NCI-H446 (cell line): ENCODE measurements at places on chromosomes 16 and 17.

- peak; percentile 65 for DNase-seq
Measured at GRCh38 chr16:27639561-27640276, 89.8 kb downstream of the KATNIP start.

DNA sequence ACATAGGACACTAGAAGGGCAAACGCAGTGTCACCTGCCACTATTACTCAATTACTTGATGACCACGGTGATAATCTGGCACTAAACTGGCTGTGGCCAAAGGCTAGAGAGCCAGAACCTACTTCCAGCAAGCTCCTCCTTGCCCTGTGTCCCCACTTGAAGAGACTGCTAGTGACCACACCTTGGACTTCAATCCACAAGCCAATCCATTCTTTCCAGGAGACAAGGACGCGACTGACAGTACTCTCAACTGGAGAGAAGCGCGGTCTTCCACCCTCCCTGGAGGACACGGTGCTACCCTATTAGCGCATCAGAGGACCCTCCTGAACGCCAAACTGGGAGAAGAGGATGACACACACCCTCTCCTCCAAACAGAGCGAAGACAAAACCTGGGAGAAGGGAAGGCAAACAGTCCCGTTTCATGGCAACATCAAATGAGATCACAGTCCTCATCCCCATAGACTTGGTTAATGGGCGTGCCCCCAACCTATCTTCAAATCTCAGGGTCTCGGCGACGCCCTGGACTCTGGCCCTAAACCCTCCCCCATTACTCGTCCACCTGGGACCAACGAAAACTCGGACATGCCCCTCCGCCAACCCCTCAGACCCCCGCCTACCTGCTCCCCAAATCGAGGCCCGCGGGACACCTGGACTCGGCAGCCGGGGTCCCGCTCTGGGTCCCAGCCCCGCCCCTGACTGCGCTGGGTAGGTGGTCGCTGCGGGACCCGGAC, 508 bp downstream of the FLCN start:
- DNase-seq, result no peak

GRCh38 chr17:50198026-50198669, 3.3 kb downstream of the COL1A1 start:
- peak; percentile 45 for DNase-seq

DNA sequence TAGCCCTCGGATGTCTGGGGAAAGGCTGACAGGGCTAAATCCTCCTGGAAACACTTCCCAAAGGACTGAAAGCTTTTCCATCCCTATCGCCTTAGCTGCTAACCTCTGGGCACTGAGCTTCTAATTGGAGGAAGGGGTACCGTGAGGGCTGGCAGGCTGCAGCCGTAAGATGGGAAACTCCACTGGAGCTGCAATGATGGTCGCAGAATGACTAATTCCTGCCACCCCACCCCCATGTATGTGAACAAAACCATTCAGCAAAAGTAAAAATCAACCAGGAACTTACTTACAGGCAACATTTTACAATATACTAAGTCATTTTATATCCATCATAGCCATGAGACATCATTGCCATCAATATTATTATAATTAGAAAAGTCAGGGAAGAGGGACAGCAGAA, 133.3 kb downstream of the ABCC12 start:
- no peak for DNase-seq

DNA sequence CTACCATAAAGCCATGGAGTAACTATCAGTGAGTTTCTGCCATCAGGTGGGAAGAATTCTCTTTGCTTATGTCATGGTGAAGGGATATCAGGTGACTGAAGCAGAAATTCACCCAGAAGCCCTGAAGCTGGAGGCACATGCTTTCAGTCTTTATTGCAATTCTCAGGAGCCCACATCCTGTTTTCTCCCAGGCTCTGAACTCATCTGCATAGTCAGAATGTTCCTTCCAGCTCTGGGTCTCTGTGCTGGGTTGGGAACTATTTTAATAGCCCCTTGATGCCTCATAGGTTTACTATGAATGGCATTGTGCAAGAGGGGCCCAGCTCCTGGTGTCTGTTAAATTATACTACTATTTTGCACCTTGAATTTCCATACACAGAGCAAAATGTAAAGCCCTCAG, 198.4 kb upstream of the SOX9 start:
- DNase-seq, result no peak

- DNase-seq, result no peak
Measured at GRCh38 chr16:77037696-77038347, 153.2 kb upstream of the MON1B start.

GRCh38 chr16:7334801-7335560, 2.3 kb downstream of the RBFOX1 start:
- DNase-seq, result no peak

DNA sequence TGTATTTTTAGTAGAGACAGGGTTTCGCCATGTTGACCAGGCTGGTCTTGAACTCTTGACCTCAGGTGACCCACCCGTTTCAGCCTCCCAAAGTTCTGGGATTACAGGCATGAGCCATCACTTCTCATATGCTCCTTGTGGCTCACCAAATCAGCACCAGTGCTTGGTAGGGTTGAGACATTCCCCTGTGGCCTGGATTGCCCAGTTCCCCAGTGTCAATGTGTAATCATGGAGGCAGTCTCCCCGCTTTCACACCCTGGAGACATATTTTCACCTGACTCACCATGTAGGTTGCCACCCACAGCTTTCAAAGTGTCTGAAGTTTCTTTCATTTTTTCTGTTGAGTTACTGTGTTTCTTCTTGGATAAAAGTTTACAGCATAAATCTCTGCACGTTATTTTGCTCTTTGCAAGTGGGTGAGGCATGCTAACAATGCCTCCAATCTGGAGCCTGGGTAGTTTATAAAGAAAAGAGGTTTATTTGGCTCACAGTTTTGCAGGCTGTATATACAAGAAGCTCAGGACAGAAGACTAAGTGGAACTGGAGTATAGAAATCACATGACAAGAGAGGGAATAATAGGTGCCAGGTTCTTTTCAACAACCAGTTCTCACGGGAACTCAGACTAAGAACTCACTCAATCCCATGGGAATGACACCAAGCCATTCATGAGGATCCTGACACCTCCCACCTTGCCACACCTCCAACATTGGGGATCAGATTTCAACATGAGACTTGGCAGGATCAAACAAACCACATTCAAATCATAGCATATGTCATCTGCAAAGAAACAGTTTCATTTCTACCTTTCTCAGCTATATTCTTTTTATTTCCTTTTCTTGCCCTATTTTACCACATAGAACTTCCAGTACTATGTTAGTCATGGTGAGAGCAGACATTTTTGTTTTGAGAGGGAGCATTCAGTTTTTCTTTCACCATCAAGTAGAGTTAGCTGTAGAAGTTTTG, 113.2 kb downstream of the PHKB start:
- DNase-seq, result no peak

GRCh38 chr17:38401459-38401858, 26.8 kb upstream of the ARHGAP23 start:
- no peak for DNase-seq

DNA sequence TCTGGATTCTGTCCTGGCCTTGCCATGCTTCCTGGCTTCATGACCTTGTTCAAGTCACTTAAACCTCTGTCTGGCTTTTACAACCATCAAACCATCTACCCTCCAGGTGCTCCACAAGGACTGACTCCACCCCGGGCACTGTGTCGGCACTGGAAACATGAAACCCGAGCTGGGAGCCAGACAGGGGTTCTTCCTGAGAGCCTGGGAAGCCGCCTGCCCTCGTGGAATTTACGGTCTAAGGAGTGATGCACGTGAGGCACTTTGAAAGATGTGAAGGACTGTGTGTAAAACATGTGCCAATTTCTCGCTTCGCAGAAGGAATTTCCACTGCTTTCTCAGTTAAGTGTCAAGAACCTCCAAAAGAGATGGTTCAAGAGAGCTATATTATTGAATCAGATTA, 11.6 kb downstream of the CDK5R1 start:
- DNase-seq, result no peak

DNA sequence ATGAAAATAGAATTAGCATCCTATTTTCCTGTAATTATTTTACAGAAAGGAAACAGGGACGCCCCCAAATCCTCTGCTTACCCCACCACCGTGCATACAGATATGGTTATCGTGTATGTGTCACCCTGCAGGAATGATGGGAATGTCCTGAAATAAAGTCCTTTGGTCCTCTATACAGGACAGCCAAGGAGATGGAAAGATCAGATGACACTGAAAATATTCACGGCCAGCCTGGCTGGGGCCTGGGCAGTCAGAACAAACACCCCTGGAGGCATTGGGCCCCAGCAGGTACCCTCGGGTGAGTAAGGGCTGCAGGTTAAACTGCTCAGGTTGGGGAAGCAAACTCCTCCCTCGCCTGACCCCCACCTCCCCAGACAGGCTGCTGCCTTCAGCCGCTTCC, 368.0 kb downstream of the FOXL1 start:
- DNase-seq, result no peak

GRCh38 chr17:83187782-83188311, 108.4 kb downstream of the METRNL start:
- no peak for DNase-seq

DNA sequence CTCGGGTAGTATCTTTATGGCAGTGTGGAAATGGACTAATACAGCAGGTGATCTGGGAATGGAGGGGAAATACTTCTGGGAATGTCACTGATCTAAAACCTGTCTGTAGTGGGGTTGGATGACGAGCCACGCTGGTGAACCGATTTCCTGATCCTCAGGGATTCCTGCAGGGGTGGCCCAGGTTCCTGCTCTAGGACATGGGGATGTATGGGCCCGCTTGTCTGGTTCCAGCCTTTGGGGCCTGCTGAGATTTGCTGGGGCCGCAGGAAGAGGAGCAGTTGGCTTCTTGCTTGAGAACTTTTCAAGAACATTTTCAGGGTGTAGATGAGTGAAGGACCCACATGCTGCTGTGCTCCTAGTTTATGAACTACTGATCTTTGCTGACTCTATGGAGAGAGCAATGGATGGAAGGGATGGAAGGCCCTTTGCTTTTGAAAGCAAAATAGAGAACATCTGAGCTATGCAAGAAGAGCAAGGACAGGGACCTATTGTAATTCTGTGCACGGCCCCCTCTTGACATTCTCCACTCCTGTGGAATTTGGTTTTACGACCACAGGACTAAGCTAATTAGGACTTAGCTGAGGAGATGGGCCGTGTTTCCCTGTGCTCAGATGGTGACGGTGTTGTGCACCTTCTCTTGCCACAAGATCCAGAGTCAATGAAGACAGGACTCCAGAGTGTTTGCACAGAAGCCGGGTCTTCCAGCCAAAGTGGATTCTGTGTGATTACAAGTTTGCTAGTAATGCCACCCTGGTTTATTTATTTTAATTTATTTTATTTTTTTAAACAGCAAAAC, 90.5 kb downstream of the SEC14L1 start:
- no peak for DNase-seq

GRCh38 chr16:57986196-57986595, 14.3 kb downstream of the ZNF319 start:
- no peak for DNase-seq

GRCh38 chr16:28162326-28162877, 49.4 kb downstream of the XPO6 start:
- no peak for DNase-seq

DNA sequence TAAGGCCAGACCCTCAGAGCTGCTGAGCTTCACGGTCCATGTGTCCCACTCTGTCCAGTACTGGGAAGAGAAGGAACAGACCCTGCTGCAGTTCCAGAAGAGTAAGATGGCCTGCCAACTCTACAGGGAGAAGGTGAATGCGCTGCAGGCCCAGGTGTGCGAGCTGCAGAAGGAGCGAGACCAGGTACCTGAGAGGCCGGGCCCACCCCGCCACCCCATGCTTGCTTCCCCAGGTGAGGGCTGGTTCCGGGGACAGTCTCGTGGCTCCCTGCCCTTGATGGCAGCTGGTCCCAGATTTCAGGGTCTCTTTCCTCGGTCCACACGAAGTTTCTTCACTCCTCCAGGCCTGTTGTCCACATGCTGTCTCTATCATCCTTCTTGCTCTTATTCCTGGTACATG, 20.9 kb downstream of the CARD14 start:
- no peak for DNase-seq

- DNase-seq, result no peak
Measured at GRCh38 chr17:40203131-40203530, 16.0 kb upstream of the WIPF2 start.

GRCh38 chr17:66386498-66387351, 84.3 kb downstream of the PRKCA start:
- no peak for DNase-seq

DNA sequence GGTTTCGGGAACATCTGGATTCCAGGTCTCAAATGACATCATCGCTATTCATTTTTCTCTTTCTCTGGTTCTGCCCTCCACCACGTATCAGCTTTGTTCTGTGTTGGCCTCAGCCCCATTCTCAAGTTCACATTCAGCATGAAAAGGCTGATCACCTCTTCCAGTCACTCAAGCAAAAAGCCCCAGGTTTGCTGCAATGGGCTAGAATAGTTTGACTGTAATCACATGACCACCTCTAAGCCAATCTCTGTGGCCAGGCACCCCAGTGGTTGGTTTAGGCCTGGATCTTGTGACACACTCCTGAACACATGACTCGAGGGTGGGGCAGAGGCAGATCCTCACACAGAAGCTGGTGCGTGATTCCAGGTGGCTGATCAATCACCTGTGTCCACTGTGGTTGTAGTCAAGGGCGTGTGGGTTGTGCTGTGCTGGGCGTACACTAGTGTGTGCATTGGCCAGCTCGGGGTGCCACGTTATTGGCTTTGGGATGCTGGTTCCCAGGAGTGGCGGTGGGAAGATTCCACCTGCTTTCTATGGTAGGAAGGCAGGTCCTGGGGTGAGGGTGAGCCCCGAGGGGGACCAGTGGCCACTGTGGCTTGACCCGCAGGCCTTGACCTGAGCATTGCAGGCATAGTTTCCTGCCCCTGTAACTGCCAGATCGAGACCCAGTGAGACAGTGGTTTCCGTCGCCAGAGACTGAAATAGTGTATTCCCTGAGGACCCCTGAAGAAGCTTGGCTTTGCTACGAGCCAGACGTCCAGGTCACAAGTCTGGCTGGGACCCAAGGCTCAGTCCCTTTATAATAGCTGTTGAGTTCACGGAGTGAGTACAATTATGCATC, 12.0 kb downstream of the EEF2K start:
- DNase-seq, result no peak

- DNase-seq, result peak; percentile 6
Measured at GRCh38 chr16:20300312-20301097, 26.8 kb downstream of the GP2 start.

DNA sequence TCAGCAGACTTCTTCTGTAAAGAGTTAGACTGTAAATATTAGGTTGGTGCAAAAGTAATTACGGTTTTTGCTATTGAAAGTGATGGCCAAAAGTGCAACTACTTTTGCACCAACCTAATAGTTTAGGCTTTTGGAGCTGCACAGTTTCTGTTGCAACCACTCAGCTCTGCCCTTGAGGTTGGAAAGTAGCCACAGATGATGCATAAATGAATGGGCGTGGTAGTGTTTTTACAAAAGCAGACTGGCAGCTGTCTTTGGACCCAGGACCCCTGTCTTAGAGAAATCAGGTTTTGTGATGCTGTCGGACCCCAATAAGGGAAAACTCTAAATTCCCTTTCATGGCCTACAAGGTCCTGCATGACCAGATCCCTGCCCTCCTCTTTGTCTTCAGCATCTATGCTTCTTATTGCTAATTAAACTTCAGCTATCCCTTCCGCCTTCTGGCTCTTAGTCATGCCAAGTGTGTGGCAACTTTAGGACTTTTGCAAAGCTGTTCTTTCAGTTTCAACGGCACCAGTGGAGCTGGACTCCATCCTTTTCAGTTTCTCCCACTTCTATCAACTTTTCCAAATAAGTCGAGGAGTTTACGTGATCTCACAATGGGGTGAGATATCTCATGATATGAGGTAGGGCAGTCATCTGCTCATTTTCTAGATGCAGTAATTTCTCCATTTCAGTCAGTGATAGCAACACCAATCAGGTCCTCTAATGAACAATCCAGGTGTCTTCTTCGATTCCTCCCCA, 232.3 kb downstream of the XYLT1 start:
- no peak for DNase-seq

GRCh38 chr16:2482249-2482648, 7.3 kb downstream of the TBC1D24 start:
- DNase-seq, result no peak

GRCh38 chr17:10984220-10984619, 146.3 kb upstream of the PIRT start:
- no peak for DNase-seq
